ENCODE measurements at places on chromosomes 3 and 15.

GRCh38 chr3:47877290-47877689 lies 74.4 kb downstream of the DHX30 start:
- DNase-seq, result no peak

GRCh38 chr3:100523050-100523760 lies 30.8 kb downstream of the TMEM45A start:
- no peak for DNase-seq

DNA sequence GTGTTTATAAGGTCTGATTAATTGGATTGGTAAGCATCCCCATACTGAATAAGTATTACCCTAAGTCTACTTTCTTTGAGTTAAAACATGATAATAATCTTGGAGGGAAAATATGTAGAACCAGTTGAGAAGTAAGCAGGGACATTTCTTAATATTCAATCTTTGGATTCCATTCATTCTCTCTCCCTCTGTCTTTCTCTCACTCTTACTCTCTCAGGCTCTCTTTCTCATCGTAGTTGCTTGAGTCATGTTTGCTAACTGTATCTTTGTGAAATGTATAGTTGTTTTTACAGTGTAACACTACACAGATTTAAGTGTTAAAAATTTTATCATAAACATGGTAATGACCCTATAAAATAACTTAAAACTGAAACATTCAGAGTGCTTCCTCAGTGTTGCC lies 163.8 kb downstream of the RSRC1 start:
- no peak for DNase-seq

- DNase-seq, result no peak
Measured at GRCh38 chr3:72258361-72259141, 473.6 kb upstream of the PROK2 start.

DNA sequence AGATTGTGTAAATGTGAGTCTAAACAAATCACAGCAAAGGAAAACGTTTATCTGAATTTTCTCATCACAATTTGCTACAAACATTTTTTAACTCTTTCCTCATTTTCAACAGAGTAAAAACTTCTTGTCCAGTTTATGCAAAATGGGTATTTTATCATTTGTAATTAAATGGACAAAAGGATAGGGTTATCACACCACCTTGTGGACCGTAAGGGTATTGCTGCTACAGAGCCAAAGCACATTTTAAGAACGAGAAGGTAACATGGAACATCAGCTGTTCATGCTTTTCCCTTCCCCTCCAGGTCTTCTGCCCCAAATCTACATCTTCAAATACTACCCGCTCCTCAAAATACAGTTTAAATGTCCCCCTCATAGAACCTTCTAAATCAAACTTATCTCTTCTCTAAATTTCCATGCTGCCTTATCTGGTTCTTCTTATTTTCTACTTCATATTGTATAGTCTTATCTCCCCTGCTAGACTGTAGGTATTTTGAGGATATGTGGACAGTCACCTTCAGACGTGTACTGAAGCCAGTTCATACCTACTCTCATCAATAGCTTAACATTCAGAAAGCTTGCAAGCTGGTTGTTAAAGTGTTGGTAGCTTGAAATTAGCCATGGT lies 12.8 kb upstream of the SETMAR start:
- no peak for DNase-seq

GRCh38 chr3:4987538-4988296 lies 8.5 kb downstream of the BHLHE40 start:
- no peak for DNase-seq

DNA sequence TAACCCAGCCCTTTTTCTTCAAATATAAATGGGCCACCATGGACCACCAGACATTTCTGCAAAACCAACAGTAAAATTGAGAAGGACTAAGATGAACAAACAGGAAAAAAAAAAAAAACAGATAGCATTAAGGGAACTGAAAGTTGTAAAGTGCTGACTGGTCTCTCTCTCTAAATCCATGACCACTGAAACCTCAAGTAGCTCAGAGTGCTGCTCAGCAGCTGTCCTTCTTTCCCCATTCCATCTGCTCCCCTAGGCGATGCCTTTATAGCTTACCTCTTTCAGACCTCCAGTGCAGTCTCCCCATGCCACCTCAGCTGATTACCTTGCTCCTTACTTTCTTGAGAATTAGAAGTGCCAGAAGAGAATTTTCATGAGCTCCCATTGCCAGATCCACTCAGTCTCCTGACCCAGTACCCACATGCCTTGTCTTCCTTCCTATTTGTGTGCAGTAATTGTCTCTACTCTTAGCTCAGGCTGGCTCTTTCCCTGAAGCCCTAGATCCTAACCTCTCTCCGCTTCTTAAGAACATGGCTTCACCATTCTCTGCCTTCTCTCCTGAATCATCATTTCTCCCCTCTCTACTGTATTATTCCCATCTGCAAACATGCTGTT lies 23.9 kb upstream of the XIRP1 start:
- DNase-seq, result no peak

- DNase-seq, result no peak
Measured at GRCh38 chr3:71551311-71551919, 32.1 kb downstream of the FOXP1 start.

- DNase-seq, result no peak
Measured at GRCh38 chr3:157859541-157859940, 246.7 kb downstream of the SHOX2 start.

GRCh38 chr15:66982250-66982649 lies 83.2 kb upstream of the SMAD3 start:
- no peak for DNase-seq

- no peak for DNase-seq
Measured at GRCh38 chr15:66004618-66005262, 135.4 kb downstream of the RAB11A start.

GRCh38 chr15:99556011-99556410 lies 9.8 kb upstream of the MEF2A start:
- DNase-seq, result no peak

DNA sequence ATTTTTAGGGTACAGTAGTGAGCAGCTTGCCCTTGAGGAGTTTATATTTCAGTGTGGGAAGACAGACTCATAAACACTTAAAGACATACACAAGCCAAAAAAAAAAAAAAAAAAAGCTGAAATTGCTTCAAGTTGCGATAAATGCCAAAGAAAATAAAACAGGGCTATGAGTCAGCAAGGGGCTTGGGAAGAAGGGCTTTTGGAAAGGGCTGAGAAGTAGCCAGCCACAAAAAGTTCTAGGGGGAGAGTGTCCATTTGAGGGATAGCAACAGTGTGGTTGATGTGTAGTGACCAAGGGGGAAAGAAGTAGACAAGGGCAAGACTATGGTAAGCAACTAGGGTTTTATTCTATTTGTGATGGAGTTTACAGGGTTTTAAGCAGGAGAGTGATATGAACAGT lies 185.5 kb downstream of the ADAMTS9 start:
- DNase-seq, result no peak

- no peak for DNase-seq
Measured at GRCh38 chr3:184186184-184186901, at the start of gene ABCF3. Gene ABCF3, plus strand, starts transcription at chr3:184186199. Its CDS starts 9 bp downstream, at chr3:184186208.

- DNase-seq, result peak; percentile 9
Measured at GRCh38 chr3:124995460-124995994, 60.3 kb downstream of the HEG1 start.

- DNase-seq, result no peak
Measured at GRCh38 chr15:73684581-73685455, 635 bp downstream of the CD276 start.

GRCh38 chr3:138219255-138219654 lies 32.2 kb downstream of the ARMC8 start:
- DNase-seq, result no peak

DNA sequence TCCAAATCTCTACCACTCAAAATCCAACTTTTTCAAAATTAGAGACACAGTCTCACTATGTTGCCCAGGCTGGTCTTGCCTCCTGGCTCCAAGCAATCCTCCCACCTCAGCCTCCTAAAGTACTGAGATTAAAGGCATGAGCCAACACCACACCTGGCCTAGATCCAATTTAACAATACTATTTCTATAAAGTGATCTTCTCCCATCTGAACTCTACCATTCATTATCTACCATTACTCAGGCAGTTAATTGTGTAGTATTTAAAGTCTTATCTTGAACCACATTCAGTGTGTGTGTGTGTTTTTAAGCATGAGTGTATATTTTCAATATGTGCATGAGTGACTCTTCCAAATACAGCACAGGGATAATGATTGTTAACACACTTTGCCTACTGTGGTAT lies 77.0 kb downstream of the INO80 start:
- DNase-seq, result no peak

GRCh38 chr3:101941318-101942040 lies 92.2 kb downstream of the NFKBIZ start:
- no peak for DNase-seq

- no peak for DNase-seq
Measured at GRCh38 chr3:46416125-46416810, 9.2 kb downstream of the CCRL2 start.

DNA sequence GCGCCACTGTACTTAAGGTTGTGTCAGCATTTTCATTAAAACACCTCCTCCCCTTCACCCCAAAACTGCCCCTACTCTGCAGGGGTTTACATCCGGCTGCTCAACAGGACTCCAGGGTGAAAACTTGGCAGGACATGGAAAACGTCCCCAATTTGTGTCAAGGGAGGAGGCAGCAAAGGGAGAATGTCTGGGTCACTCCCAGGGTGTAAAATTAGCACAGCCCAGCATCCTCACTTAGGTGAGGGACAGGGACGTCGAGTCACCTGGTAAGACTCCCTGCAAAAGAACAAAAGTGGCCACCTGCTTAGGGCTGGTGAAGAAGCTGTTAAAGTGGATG lies 532.3 kb downstream of the FOXP1 start:
- no peak for DNase-seq

DNA sequence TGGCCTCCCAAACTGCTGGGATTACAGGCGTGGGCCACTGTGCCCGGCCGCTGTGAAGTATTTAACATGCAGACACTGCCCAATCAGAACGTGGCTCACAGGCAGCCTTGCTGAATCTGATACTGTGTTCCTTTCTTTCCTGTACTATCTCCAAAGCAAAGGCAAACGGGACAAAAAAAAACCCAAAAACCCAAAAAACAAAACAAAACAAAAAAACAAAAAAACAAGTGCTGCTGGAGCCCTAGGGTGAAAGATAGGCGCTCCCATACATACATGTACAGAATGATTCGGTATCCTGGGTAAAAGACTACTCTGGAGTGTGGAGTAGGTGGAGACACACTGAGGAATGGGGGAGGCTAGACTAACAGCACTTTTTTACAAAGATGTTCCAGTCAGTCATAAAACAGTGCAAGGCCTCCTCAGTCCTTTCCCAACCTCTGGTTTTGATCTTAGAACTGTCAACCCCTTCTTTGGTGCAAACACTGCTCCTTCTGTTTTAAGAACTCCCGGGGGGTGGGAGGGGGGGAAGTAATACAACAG lies 7.7 kb upstream of the MAP1A start:
- no peak for DNase-seq

DNA sequence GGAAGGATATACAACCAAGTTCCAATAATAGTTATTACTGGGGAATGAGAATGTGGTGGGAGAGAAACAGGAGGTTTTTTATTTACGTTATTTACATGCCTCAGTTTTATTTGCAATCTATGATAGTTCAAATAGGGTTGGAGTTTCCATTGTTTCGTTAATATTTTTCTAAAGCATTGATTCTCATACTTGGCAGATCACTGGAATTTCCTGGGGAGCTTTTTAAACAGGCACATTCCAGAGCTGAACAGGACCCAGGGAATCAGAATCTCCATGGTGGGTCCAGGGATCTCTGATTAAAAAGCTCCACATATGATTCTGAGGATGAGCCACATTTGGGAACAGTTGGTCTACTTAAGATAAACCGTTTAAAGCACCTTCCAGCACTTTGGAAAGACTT lies 123.9 kb downstream of the IL20RB start:
- DNase-seq, result no peak

GRCh38 chr3:49593041-49593440 lies 38.8 kb downstream of the BSN start:
- DNase-seq, result no peak

DNA sequence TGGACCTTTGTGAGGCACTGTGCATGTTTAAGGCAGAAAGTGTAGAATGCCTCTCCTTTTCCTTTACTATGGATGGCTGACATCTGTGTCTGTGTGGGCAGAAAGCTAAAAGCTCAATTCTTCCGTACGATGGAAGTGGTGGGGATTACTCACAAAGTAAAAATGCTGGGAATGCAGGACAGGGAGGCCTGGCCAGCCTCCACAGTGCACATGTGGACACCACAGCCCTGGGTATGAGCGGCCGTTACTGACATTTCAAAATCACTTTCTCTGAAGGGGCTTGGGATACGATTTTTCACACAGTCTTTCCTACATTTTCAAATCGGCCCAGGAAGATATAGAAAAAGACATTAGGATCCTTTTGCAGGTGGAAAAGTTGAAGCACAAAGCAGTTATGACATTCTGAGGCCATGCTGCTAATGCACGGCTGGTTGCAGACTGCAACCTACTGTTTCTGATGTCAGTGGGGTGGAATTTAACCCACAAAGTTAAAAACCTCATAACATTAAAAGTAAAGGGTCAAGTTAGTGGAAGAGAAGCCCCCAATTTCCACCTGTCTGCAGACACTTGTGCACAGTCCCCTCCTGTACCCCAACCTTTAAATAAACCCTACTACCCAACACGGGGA lies 27.9 kb downstream of the EHD4 start:
- DNase-seq, result no peak

- DNase-seq, result no peak
Measured at GRCh38 chr3:172524611-172525010, 1.4 kb upstream of the TNFSF10 start.

DNA sequence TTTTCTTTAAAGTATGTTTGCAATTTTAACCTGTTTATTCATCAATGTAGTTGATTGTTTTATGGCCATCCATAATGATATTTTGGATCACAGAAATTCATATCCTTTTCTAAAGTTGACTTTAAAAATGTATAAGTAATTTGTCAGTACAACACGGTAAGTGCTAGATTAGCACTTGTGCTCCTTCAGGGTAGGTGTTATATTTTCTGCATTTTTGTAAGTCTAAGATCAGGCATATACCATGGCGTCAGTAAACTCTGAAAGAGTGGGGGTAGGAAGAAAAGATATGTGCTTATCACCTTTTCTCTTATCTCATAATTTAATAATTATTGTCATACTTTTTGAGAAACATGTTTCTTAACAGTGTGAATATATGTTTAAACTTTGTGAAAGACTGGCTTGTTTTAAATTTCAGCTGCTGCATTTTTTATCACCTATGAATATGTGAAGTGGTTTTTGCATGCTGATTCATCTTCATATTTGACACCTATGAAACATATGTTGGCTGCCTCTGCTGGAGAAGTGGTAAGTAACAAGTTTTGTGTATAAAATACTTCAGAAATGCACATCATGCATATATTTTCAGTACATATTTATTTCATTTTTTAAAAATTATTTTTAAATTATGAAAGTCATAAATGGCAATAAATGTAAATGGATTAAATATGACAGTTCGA lies 22.1 kb downstream of the SLC25A26 start:
- DNase-seq, result no peak

GRCh38 chr3:13188181-13188779 lies 115.1 kb upstream of the IQSEC1 start:
- DNase-seq, result no peak

GRCh38 chr3:181623924-181624694 lies 87.6 kb upstream of the SOX2 start:
- DNase-seq, result no peak

- no peak for DNase-seq
Measured at GRCh38 chr3:33665294-33665693, 52.8 kb downstream of the CLASP2 start.
